ENCODE measurements at places on chromosomes 12 and 14.

DNA sequence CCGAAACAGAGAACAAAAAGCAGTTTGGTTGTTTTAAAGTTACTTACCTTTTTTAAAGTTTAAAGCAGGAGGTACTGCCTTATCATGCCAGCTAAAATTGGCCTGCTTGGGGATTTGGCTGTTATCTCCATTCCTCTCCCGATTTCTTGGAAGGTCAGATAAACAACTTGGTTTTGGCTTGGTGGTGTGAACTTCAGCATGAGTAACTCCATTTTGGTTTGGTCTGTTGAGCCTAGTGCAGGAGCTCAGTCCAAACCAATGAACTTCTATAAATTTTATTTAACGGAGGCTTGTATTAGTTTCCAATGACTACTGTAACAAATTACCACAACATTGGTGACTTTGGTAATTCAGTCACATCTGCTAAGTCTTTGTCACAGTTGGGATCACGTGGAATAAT, 82.3 kb downstream of the PLEKHA5 start:
- DNase-seq = no peak

- DNase-seq = no peak
Observed at GRCh38 chr12:126114441-126114840, 1049.2 kb downstream of the AACS start.

- DNase-seq = no peak
Observed at GRCh38 chr12:70619471-70620152, 17.6 kb downstream of the PTPRB start.

- no peak for DNase-seq
Observed at GRCh38 chr14:72845683-72846082, 48.2 kb downstream of the DPF3 start.

GRCh38 chr14:98819132-98819866, 452.7 kb downstream of the BCL11B start:
- no peak for DNase-seq

All from HCT116 (cell line).